NCI-H446 treated with DMSO at 0.1 percent for 48 hours (cell line): ENCODE measurements at places on chromosomes 6 and 20.

GRCh38 chr6:72422171-72422570, 199.7 kb upstream of the KCNQ5 start:
- DNase-seq = no peak

- DNase-seq = no peak
These were observed 225.0 kb downstream of the ALDH8A1 start for GRCh38 chr6:134724771-134725340.

DNA sequence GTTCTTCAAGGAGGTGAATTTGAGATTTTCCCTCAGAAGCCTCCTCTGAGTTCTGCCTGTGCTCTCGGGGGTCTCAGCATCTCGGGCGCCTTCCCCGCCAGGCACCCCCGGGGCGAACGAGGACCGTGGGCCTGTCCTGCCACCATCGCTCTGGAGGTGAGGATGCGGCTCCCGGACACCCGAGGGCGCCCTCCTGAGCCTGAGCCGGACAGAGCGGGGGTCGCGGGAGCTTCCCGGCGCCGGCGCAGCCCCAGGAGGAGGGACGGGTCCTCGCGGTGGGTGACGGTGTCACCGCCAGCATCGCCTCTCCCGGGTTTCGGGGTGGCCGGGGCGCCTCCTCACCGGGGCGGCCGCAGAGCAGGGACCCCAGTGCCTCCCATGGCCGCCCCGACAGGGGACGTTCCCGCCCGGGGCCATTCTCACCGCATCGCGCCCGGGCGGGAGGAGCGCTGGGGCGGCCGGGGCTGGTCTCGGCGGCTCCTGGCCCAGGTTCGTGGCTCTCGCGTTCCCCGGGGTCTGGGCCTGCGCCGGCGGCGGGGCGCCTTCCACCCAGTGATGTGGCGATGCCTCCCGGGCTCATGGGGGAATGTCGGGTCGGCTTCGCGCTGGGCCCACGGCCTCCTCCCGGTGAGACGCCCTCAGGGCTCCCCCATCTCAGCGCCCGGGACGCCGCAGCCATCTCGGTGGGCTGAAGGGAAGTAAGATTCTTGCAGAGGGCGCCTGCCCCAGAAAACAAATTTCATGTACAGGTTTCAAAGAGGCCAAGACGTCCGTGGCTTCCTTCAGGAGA, 210.5 kb downstream of the ERMARD start:
- no peak for DNase-seq

DNA sequence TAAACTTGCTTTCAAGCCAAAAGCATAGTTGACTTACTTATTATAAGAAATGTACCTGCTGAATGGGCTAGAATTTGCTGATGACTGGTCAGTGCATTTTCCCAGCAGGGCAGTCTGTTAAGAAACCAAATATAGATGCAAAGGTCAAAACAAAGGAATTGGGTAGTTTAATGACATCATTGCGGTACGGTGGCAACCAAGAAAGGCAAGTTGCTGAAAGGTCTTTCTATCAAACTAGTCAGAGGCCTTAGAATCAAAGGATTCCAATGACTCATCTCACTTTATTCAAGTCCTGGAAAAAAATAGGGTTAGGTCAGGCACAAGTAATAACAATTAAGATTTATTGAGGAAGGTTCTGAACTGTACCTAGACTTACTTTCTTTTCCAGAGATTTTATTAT, 76.4 kb downstream of the KIZ start:
- no peak for DNase-seq

GRCh38 chr6:83722876-83723275, 14.0 kb upstream of the SNAP91 start:
- no peak for DNase-seq

- DNase-seq = no peak
These were observed 46.5 kb upstream of the IFNGR1 start for GRCh38 chr6:137265561-137266308.

- no peak for DNase-seq
These were observed 20.7 kb downstream of the C6orf15 start for GRCh38 chr6:31091680-31092079.

GRCh38 chr20:15072316-15072715, 734.9 kb upstream of the FLRT3 start:
- no peak for DNase-seq

- DNase-seq = no peak
These were observed 35.3 kb downstream of the ELOVL2 start for GRCh38 chr6:11008821-11009220.

DNA sequence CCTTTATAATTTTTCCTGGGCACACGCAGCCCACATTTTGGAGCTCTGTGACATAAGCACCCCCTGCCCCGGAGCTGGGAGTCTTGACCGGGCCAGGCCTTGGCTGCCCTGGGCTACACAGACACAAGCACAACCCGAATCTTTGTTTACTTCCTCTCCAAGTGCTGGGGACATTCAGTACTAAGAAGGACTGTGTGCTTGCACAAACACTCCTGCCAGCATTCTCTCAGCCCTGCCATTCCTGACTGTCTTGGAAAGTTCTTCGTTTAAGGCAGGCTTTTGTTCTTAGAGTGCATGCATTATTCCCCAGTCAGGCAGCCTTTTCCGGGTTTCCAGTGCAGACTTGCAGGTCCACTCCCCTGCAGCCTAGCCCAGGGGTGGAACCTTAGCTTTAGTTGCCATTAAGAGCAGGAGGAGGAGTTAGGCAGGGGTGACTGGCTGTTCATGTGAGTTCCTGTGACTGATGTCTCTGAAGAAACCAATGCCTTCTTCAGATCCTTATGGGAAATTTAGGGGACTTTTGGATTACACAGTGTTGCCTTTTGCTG, 28.6 kb downstream of the FOXO3 start:
- DNase-seq = no peak

DNA sequence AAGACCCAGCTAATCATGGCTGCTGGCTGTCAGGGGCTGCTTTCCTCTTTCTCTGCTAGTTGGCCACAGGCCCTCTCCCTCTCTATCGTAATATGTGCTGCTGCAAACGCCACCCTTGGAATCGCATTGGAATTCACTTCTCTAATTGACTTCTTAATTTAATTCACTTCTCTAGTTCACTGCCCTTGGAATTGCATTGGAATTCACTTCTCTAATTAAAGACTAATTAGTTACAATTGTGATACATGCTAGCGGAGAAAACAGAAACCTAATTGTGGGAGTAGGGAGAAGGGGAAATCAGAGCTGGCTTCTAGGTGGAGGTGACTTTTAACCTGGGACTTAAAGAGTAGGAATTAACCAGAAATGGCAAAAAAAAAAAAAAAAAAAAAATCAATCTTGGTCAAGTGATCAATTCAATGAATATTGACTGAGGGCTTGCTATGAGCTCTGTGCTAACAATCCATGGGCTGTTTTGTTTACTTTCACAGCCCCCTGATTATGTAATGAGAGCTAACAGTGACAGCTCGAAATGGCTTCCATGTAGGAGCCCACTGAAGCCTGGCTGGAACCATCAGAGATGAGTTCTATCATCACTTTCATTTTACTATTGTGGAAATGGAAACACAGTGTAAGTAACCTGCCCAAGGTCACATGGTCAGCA, 11.3 kb downstream of the ZFP64 start:
- DNase-seq = no peak

GRCh38 chr6:64908104-64908503, 798.9 kb downstream of the EYS start:
- DNase-seq = no peak

DNA sequence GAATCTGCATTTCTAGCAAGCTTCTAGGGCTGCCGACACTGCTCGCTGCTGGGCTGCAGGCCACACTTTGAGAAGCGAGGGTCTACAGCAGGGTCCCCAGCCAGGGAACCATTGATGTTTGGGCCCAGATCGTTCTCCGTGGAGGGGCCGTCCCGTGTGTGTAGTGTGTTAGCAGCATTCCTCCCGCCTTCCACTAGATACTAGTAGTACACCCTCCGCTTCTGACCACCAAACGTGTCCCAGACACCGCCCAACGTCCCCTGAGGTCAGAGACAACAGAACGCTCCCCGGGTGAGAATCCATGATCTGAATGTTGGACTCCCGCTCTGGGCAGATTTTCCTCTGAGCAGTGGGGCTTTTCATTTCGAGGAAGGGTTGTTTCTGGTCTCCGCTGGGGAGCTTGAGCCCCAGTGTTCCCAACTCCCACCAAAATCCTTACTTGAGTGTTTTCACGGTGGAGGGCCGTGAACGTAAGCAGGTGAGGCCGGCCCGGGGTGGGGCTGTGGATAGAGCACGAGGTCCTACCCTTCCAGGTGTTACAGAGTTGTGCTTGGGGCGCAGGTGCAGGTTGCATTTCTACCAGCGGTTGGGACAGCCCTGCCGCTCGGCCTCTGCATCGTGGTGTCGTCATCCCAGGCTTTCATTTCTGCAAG, 124.6 kb downstream of the SYCP2 start:
- DNase-seq = no peak

GRCh38 chr20:16020971-16021370, 552.3 kb downstream of the KIF16B start:
- DNase-seq = no peak

DNA sequence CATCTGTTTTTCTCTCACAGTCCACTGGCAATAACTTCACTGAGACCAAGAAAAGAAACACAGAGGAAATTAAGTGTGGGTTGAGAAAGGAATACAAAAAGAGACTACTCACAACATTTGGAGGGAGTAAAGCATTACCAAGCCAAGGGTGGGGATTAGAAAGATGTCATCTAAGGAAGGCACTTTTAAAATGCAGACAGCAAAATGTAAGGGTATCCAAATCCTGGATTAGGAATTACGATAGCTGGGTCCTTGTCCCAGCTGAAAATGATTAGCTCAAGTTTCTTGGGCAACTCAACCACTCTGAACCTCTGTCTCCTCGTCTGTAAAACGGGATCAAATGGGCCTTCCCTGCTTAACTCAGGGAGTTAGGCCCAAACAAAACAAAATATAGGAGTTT, 2.2 kb downstream of the LEMD2 start:
- no peak for DNase-seq

DNA sequence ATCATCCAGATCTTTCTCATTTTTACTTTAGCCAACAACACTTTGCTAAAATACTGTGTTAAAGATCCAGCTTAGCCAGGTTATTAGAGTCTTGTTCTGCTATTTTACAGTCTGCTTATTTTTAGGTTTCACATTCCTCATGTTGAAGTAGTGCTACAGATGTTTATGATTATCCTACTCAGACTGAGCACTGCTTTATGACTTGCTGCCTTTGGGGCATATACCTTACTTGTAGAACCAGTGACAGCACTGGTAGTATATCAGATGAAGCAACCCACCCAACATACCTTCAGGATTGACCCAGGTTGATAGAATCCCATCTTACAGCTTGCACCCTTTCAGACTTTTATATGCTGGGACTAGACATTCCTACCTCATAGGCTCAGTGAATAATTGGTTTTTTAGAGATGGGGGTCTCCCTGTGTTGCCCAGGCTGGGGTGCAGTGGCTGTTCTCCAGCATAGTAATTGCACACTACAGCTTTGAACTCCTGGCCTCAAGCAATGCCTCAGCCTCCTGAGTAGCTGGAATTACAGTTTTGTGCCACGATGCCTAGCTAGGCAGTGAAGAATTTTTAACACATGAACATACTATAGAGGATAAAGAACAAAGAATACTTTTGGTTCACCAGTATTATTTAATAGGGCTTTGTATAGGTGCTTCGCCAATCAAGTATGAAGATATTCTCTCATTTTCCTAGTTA, 63.8 kb upstream of the DYNLRB1 start:
- DNase-seq = no peak

DNA sequence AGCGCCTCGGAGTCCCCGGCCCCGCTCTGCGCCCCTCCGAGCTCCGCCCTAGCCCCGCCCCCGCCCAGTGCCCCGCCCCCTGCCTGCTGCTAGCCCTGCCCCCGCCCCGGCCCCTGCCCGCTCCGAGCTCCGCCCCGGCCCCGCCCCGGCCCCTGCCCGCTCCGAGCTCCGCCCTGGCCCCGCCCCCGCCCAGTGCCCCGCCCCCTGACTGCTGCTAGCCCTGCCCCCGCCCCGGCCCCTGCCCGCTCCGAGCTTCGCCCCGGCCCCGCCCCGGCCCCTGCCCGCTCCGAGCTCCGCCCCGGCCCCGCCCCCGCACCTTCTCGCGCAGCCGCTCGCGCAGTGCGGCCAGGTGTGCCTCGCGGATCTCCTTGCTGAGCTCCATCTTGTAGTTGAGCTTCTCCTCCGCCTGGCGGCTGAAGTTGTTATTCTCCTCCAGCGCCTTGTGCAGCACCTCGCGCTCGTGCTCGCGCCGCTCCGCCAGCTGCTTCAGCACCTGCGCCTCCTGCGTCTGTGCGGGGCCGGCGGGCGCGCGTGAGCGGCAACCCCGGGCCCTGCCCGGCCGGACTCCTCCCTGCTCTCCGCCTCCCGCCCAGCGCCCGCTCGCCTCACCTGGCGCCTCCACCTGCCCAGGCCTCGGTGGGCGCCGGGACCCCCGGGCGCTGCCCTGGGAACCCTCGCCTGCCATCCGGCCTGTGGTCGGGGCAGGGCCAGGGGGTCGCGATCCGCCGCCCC, 11.3 kb downstream of the STMN3 start:
- DNase-seq = no peak

GRCh38 chr6:117938311-117938995, 31.4 kb downstream of the SLC35F1 start:
- DNase-seq = no peak
